ENCODE measurements at places on chromosomes 1 and 21.

GRCh38 chr1:25689686-25690381 lies 73.2 kb downstream of the MAN1C1 start:
- no peak for DNase-seq

- peak; percentile 0 for DNase-seq
Measured at GRCh38 chr1:57986432-57986831, 560.1 kb downstream of the OMA1 start.

- DNase-seq: no peak
Measured at GRCh38 chr1:209838537-209838936, 10.8 kb downstream of the UTP25 start.

GRCh38 chr1:46581681-46582455 lies 22.2 kb downstream of the MKNK1 start:
- DNase-seq: no peak

GRCh38 chr1:2208309-2209239 lies 14.0 kb upstream of the FAAP20 start:
- DNase-seq: no peak

GRCh38 chr1:228937851-228938536 lies 202.7 kb downstream of the RHOU start:
- peak; percentile 47 for DNase-seq

GRCh38 chr21:37483776-37484175 lies 117.2 kb downstream of the DYRK1A start:
- DNase-seq: no peak

DNA sequence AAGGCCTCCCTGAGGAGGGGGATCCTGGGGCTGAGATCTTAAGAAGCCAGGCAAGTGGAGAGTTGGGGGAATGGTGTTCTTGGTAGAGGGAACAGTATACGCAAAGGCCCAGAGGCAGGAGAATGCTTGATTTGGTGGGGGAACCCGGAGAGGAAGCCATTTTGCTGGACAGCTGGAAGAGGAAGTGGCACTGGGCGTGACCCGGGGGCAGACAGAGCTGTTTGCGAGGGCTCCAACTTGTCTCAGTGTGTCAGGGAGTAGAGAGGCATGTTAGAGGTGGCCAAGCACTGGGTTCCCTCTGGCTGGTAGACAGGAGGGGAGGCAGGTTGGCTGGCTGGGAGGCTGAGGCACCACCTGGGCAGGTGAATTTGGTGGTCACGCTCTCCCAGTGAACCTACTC lies 96.3 kb upstream of the ACTL8 start:
- no peak for DNase-seq

DNA sequence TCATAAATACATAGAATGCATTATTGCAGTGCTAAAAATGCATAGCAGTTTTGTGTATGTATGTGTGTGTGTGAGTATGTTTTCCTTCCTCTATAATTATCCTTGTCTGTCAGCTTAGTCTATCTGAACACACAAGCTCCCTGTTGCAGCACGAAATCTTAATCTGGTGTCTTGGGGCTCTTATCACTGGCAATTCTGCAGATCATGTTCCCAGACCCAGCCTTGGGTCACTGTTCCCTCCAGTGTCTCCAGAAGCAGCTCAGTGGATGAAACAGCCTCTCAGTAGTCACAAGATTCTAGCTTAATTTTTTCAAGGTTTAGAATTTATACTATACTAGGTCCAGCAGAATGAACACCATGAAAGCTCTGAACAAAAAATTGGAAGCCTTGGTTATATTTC lies 777.9 kb downstream of the MRPL39 start:
- no peak for DNase-seq

GRCh38 chr1:19037659-19038058 lies 81.2 kb upstream of the IFFO2 start:
- DNase-seq: no peak
